ENCODE measurements at places on chromosomes 6 and 20.

- no peak for DNase-seq
Observed at GRCh38 chr6:40877362-40877761, 161.7 kb downstream of the UNC5CL start.

GRCh38 chr6:85044361-85044760, 280.0 kb upstream of the TBX18 start:
- DNase-seq, result no peak

DNA sequence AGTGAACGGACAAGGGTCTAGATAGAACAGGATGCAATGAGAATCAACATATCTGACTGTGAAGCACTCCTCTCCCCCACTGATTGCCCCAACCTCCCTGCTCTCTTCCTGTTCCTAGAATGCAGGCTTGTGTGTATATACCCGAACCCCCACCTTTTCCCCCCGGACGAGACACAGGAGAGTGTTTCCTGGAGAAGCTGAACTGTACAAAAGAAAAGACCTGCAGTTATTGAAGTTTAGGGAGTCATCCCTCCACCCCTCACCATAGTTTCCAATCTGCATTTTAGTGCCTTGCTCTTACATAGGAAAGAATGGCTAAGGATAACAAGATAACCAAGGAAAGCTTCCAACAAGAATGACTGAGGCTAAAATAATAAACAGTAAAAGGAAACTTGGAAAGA, 55.5 kb upstream of the PDE10A start:
- no peak for DNase-seq

GRCh38 chr20:14879020-14879697, 541.7 kb upstream of the FLRT3 start:
- no peak for DNase-seq

DNA sequence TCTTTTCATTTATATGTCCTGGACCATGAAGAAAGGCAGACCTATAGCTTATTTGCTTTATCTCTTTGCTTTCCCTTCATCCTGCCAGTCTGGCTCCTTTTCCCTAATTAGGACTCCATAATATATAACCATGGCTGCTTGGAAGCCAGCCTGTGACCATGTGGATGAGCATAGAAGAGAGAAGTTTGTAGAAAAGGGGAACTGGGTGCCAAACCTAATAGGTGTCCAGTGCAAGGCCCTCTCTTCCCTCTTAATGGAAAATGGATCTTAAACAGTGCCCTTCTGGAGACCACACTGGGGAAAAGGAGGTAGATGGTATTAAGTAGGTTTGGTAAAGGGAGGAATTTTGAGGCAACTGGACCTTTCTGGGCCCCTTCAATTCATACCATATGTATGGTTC, 16.7 kb upstream of the OSTM1 start:
- DNase-seq, result no peak

- no peak for DNase-seq
Observed at GRCh38 chr6:168319279-168320111, at the start of gene DACT2. Gene DACT2, minus strand, starts transcription at chr6:168319777. Its CDS starts 144 bp downstream, at chr6:168319633.

- peak; percentile 81 for DNase-seq
Observed at GRCh38 chr6:43021270-43022047, at the start of gene RRP36. Gene RRP36, plus strand, starts transcription at chr6:43021623. Its CDS starts 32 bp downstream, at chr6:43021655.

DNA sequence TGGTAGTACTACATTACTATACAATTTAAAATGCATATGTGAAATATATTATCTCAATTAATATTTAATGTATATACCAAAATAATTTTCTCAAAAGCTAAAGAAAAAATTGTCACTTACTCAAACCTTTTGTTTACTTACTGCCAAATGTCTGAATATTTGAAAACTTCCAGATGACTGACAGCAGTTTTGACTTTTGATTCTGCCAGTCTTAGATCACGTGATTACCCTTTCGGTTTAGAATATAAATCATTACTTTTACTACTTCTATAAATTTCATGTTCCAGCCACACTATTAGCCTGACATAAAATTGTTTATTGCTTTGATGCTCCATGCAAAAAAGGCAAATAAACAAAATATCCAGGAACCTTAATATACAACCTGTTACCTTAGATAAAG, 680.7 kb upstream of the ID4 start:
- no peak for DNase-seq

- no peak for DNase-seq
Observed at GRCh38 chr6:39037082-39037508, 11.5 kb upstream of the GLP1R start.

GRCh38 chr6:39243809-39244208, 14.5 kb upstream of the KCNK5 start:
- no peak for DNase-seq

DNA sequence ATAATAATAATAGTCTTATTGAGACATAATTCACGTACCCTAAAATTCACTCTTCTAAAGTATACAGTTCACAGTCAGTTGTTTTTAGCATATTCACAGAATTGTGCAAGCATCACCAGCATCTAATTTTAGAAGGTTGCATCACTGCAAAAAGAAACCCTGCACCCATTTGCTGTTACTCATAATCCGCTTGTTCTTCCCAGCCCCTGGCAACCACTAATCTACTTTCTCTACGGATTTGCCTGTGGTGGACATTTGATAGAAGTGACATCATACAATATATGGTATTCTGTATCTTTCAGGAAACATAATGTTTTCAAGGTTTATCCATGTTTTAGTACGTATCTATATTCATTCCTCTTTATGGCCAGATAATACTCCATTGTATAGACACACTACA, 41.5 kb upstream of the FAM184A start:
- DNase-seq, result no peak

DNA sequence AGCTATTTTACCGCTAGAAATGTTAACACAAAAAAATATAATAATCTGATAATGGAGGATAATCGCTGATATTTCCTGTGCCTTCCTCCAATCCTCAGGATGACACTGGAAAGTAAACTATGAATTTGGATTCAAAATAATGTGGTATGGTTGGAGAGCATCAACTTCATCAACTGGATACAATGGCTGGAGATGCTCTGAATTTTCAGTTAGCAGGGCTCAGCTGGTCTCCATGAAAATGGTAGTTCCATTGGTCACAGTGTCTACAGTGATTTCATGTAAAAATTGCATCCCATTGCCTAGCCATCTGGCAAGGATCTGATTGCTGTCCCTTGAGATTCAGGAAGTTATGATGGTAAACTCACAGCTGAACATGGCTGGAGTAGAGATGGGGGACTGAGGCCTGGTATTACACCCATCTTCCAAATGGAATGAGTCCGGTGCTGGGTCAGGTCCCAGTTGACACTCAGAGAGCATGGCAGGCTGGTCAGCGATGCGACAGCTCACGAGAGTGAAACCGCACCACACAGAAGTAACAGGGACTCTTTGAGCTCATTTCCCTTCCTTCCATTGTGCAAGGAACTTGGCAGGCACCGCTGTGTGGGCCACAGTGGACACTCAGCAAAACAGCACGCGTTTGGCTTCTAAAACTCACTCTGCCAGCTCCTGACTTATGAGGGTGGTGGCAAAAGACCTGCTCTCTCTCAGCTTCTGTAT, 142.4 kb upstream of the TNFAIP3 start:
- no peak for DNase-seq

GRCh38 chr6:15498640-15499039, 164.2 kb downstream of the DTNBP1 start:
- no peak for DNase-seq

GRCh38 chr6:43368259-43369160, 937 bp downstream of the ZNF318 start:
- DNase-seq, result no peak

- DNase-seq, result no peak
Observed at GRCh38 chr6:30102414-30102969, 10.4 kb downstream of the TRIM31 start.

GRCh38 chr6:53411451-53411850, 62.7 kb upstream of the ELOVL5 start:
- DNase-seq, result no peak

DNA sequence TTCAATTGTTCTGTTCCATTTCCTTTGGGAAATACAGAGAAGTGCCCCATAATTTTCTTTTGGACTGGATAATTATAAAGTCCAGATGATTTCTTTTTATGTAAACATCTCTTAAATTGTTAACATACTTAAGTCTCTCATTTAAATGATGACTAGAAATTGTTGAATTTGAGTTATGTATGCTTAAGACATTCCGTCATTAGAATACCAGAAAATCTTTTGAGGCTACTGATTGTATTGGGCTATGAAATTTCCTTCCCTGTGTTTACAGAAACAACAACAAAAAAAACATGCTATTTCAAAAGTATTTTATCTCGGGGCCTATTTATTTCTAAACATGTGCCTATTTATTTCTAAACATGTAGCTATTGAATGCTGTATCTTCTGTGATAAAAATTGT, 125.4 kb downstream of the SH3BGRL2 start:
- no peak for DNase-seq

- DNase-seq, result no peak
Observed at GRCh38 chr6:109306733-109307132, 75.5 kb downstream of the CD164 start.

GRCh38 chr6:161487694-161488093, 213.8 kb upstream of the AGPAT4 start:
- no peak for DNase-seq

DNA sequence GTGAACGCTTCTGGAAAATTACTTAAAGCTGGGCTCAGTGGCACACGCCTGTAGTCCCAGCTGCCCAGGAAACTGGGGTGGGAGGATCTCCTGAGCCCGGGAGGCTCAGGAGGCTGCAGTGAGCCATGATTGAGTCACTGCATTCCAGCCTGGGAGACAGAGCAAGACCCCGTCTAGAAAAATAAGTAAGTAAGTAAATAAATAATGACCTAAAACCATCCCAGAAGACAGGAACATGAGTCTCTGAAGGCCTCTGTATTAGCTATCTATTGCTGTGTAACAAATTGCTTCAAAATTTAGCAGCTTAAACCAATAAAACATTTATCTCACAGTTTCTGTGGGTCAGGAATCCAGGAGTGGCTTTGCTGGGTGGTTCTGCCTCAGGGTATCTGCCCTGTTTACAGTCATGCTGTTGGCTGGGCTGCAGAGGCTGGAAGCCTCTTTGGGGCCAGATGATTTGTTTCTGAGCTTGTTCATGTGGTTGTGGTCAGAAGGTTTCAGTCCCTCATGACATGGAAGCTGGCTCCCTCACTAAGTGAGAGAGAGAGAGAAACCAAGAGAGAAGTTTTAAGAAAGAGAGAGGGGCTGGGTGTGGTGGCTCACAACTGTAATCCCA, 48.4 kb upstream of the NCOA3 start:
- no peak for DNase-seq

DNA sequence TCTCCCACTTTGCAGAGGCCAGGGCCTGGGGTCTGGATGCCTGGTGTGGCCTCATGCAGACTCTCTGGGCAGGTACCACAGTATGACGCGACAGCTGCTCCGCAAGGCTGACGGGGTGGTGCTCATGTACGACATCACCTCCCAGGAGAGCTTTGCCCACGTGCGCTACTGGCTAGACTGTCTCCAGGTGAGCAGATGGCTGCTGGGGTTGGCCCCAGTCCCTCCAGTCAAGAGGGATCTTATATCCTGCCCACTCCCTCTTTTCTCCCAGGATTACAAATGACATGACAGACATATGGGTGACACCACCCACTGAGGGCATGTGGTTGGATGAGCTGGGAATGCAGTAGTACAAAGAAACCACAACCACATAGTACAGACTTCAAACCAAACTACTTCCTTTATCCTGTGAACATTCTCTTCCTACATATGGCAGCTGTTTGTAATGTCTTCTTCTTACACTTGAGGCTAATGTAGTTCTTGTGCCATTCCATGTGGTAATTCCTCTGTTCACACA, 29.9 kb downstream of the RAB44 start:
- DNase-seq, result no peak

DNA sequence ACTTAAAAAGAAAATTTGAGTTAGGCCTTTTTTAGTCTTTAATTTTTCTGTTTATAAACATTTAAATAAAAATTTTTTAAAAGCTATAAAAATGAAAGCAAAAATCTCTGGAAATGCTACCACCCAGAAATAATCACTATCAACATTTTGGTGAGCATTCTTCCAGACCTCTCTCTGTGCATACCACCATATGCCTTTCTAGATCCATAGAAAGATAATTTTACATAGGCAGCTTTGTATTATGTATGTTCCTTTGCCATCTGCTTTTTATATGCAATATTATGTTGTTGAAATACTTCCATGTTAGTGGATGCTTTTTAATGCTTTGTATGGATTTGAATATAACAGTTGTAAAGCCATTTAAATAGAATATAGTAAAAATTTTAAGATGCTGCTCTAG, 496.7 kb upstream of the HTR1E start:
- no peak for DNase-seq

DNA sequence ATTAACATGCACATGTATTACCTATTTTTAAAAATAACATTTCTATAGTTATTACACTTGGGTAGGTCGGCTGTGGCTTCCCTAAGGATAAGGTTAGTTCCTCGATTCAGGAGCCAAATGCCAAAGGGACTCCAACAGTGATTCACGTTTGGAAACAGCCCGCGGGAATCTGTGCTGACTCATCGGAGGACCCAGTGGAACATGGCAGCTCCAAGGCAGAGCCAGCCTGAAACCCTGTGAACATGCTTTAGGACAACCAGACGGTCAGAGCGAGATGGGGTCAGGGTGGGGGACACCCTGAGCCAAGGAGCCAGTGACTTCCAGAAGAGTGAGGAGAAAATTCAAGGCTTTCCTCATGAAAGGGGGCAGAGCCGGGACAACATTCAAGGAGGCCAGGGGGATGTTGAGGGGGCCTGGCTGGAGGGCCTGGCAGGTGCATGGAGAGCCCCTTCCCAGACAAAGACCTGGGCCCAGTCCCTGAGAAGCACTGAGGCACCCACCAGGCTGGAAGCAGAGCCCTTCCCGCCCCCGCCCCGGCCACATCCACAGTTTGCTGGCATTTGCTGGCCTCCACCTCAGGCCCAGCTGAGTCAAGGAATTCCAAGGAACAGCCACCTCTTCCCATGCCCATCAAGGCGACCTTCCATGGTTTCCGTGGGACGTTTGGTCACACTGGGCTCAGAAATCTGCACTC, 133.2 kb downstream of the SNX5 start:
- DNase-seq, result no peak

DNA sequence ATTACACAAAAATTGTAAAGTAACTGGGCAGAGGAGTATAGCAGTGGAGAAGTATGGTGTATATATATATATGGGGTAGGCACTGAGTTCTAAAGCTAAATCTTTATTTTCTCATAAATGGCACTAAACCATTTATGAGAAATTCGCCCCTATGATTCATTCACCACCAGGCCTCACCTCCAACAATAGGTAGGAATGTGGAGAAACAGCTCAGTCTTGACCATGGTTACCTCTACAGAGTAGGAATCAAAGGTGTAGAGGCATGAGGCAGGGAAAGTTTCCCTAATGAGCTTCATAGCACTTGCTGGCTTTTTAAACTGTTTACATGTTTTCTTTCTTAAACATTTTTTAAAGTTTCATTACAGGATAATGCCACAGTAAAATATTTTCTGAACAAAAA, 36.9 kb upstream of the SUMO4 start:
- DNase-seq, result no peak
